Stimulated activated CD8-positive, alpha-beta memory T cell treated with anti-CD3 and anti-CD28 coated beads, Interleukin-15, amount 100 ng/mL, for 24 hours (primary cell): ENCODE measurements at places on chromosomes 6 and 20.

DNA sequence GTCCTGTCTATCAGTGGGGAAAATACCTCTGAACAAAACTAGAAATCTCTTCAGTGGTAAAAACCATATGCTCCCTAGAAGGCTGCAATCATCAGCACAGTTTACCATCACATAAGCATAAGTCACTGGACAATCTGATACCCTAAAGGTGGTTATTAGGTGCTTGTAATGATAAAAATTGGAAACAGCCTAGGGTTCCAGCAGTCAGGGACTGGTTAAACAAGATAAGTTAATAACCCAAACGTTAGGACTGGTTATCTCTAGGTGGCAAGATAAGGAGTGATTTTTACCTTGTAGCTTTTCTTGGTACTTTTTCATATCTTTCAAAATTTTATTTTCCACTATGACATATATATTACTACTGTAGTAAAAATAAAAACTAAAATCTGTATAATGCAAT, 11.0 kb downstream of the ECI2 start:
- DNase-seq: no peak

DNA sequence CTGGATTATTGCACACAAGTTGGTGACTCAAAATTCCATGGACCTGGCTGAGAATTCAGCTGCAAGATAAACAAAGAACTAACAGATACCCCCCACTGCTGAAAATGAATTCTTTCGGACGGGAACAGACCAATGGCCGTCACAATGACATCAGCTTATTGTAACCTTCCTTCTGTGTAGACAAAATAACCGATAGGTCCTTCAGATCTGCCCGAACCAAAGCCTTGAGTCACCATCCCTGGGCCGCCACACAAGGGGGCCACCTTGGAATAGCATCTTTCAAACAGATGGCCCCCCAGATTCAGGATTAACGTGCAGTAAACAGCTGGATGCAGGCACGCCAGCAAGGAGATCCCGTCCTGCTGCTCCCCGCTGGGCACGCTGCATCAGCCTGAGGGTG, 214.0 kb upstream of the EXOC2 start:
- no peak for DNase-seq

DNA sequence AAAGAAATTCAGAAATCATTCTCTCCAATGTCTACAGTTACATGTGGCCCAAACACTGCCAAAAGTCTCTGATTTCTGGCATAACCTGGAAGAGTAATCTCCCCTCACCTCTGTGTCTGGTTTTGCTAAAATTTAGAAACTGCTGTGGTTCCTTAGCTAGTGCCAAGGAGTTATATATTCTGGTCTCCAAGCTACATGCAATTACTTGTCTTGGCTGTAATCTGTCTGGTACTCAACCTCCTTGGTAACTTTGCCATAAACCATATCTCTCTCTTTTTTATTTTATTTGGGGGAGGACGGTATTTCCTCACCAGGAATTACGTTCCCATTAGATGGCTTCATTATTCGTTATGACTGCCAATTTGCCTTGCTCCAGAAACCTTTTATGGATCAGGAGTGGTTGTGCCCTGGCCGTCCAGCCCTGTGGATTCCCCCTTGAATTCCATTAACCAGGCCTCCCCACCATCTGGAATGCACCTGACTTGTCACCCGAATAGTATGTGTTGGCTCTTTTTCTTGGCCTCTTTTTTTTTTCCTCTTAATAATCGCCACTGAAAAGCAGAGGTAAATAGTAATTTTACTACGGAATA, 400.0 kb downstream of the CD83 start:
- no peak for DNase-seq

GRCh38 chr6:89830170-89830809, 610 bp downstream of the CASP8AP2 start:
- DNase-seq: no peak

GRCh38 chr6:4259391-4259790, 124.0 kb upstream of the ECI2 start:
- DNase-seq: no peak

GRCh38 chr20:21559305-21559704, 45.4 kb upstream of the NKX2-2 start:
- no peak for DNase-seq

DNA sequence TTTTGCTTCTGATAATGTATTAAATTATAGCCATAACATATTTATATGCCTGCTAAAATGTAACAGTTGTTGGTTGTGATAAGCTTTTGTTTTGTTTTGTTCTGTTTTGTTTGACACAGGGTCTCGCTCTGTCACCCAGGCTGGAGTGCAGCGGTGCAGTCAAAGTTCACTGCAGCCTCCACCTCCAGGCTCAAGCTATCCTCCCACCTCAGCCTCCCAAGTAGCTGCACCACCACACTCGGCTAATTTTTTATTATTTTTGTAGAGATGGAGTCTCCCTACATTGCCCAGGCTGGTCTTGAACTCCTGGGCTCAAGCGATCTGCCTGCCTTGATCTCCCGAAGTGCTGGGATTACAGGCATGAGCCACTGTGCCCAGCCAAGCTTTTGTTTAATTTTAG, 157.8 kb downstream of the ARID1B start:
- DNase-seq: no peak

DNA sequence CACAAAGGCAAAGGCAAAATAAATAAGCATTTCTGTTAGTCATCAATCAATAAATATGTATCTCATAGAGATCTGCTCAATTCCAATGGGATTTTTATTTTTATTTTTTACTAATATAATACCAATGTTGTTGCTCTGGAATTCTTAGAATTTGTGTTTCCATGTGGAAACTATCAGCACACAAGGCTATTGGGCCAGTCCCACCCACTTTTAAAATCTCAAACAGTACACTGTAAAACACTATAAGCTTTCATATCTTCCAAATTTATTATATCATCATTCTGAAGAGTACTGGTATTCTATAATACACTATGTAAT, 563.8 kb upstream of the MARCKS start:
- DNase-seq: no peak

DNA sequence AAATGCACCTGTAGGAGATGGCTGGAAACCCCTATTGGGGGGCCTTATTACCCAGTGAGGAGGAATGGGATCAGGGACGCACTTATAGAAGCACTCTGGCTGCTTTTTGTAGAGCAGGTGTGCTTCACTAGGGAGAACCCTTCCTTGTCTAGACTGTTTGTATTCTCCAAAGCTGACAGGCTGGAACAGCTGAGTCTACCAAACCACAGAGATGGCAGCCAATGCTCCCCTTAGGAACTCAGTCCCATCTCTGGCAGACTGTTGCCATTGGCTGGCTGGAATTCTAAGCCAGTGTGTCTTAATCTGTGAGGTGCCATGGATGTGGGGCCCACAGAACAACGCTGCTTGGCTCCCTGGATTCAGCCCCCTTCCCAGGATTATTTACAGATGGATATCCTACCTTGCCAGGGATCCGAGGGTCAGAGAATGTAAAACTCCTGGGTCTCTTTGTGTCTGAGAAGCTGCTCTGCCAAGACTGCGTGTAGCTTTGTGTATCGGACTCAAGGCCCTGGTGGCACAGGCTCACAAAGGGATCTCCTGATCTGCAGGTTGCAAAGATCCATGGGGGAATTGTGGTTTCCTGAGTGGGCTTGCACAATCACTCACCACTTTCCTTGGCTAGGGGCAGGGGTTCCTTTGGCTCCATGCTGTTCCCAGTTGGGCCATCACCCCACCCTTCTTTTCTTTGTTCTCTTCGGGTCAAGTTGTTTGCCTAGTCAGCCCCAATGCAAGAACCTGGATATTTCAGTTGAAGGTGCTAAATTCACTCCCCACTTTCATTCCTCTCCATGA, 26.1 kb downstream of the C6orf52 start:
- no peak for DNase-seq

GRCh38 chr6:1624851-1625781, 15.4 kb downstream of the FOXC1 start:
- DNase-seq: no peak
